Endothelial cell of umbilical vein (primary cell): ENCODE measurements at places on chromosomes 4 and X. TPM values are rescaled to one million over a fixed set of nuclear protein-coding genes. Genes with fewer than 3 reads are reported as not detected.

GRCh38 chr4:110865611-110866259 lies 242.9 kb upstream of the PITX2 start:
- H3K27me3 ChIP-seq: no peaks in the 10 kb centered on the region
- peaks cover 3% of the 10 kb centered on the region for H3K4me1 ChIP-seq
- DNase-seq: no peak
- no peak overlapping the region for H3K27ac ChIP-seq

The GIMD1 gene
- not detected in 2 replicates for total RNA-seq

The CLDN22 gene
- not detected in 2 replicates for total RNA-seq

The MSX1 gene
- total RNA-seq: 4.1 and 5.0 TPM in 2 replicates

DNA sequence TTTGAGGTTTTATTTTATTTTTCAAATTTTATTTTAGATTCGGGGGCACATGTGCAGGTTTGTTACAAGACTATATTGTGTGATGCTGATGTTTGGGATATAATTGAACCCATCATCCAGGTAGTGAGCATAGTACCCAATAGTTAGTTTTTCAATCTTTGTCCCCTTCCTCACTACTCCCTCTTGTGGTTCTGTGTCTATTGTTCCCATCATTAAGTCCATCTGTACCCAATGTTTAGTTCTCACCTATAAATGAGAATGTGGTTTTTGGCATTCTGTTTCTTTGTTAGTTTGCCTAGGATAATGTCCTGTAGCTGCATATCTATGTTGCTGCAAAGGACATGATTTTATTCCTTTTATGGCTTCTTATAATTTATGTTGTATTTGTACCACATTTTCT lies 767.2 kb upstream of the ADGRL3 start:
- no peak for DNase-seq
- H3K27me3 ChIP-seq: no peaks in the 10 kb centered on the region
- H3K27ac ChIP-seq: no peak overlapping the region
- H3K36me3 ChIP-seq: no peaks in the 10 kb centered on the region
- no peak overlapping the region for H3K4me3 ChIP-seq

DNA sequence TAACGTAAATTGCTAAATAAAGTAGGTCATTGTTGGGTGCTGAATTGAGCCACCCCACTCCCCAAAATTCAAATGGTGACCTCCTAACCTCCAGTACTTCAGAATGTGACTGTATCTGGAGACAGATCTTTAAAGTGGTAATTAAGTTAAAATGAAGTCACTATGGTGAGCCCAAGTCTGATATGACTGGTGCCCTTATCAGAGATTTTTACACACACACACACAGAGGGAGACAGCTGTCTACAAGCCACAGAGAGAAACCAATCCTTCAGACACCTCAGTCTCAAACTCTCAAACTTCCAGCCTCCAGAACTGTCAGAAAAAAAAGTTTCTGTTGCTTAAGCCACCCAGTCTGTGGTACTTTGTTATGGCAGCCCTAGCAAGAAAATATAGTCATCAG lies 879.2 kb upstream of the INTU start:
- H3K27ac ChIP-seq: no peak overlapping the region
- DNase-seq: no peak
- H3K4me3 ChIP-seq: no peak overlapping the region
- no peaks in the 10 kb centered on the region for H3K4me1 ChIP-seq
